ENCODE measurements at places on chromosomes 1 and 21.

DNA sequence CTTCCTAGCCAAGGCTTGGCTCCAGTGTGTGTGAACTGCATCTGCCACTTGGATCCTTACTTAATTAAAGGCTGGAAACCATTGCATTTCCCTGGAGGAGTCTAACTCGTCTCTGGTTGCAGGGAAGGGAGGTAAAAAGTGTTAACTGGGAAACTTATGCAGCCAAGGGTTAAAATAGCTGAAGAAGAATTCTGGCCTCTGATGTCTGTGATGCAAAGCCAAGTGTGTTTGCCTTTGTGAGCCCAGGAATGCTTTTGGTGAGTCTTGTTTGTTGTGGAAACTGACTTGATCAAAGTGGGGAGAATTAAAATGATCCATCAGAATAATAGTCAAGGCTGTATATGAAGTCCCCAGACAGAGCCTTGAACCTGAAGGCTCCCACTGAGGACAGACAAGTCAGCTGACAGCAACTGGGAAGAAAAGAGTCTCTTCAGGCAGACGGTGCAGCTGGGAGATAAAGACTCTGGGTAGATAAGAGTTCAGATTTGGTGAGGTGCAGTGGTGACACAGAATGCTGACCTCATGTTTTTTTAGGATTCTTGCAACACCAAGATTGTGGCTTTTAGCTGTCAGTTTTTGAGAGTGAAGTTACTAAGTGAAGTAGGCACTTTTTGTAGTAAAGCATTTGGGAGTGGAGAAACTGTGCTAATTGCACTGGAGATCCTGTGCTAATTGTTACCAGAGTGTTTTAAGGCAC is 59.5 kb upstream of the WLS start:
- no peak for DNase-seq

DNA sequence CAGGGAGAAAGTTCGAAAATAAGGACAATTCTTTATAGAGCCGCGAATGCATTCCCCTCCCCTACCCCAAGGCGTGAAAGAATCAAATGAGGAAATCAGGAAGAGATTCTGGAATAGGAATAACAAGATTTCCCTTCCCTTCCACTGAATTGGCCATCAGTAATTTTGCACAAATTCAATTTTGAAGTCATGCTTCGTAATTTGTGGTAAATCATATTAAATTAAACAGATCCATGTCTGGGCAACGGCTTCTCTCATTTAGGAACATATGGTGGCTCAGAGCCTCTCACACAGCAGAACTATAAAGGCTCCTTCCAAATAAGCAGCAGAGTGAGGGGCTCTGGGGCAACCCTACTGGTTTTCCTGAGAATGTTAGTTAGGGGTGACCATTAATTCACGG is 152.9 kb downstream of the CLIC6 start:
- DNase-seq: no peak

DNA sequence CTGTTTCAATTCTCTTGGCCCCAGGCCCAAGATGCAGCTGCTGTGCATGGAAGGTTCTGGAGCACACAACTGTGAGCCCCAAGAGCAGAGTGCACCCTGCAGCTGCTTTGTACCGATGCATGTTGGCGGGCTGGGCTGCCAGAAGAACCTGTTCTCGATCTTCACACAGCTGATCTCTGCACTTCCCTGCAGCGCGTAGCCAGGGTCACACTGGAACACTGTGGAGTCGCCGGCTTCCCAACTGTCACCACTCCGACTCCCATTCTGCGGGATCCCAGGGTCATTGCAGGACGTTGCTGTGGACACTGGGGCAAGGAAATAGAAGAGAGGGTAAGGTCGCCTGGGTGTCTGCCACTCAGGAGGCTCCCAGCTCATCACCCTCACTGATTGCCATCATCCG is 185.4 kb downstream of the ZSCAN20 start:
- no peak for DNase-seq

DNA sequence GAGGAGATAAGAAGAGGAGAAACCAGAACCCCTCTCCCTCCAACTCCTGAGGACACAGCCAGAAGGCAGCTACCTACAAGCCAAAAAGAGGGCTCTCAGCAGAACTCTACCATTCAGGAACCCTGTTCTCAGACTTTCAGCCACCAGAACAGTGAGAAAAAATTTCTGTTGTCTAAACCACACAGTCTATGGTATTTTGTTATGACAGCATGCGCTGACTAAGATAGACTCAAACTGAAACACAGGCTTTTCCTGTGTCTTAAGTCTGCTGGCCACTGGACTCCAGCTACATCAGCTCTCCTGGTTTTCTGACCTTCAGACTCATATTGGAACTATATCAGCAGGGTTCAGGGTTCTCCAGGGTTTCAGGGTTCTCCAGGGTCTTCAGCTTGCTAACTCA is 126.5 kb upstream of the TNFSF4 start:
- DNase-seq: no peak
